ENCODE measurements at places on chromosomes 1 and 21.

- DNase-seq: no peak
Observed at GRCh38 chr1:210764536-210764935, 369.4 kb downstream of the KCNH1 start.

GRCh38 chr1:67514786-67515185, 84.6 kb upstream of the SERBP1 start:
- DNase-seq: no peak

DNA sequence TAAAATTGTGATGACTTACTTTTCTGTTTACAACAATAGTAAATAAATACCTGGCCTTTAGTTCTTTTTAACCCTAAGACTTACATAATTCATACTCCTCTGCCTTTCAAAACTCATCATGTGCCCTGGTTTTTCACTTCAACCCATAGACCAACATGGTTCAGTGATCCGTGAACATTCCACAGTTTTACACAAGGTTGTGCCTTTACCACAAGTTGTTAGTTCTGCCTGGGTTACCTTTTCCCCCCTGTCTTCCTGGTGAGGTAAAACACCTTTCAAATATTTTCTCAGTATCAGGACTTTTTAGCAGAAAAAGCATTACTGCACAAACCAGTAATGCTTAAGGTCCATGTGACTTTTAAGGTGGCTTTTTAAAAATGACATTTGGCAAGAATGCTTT, 1466.4 kb downstream of the PLA2G4A start:
- no peak for DNase-seq

- DNase-seq: no peak
Observed at GRCh38 chr1:155158991-155159390, 14.1 kb downstream of the KRTCAP2 start.

DNA sequence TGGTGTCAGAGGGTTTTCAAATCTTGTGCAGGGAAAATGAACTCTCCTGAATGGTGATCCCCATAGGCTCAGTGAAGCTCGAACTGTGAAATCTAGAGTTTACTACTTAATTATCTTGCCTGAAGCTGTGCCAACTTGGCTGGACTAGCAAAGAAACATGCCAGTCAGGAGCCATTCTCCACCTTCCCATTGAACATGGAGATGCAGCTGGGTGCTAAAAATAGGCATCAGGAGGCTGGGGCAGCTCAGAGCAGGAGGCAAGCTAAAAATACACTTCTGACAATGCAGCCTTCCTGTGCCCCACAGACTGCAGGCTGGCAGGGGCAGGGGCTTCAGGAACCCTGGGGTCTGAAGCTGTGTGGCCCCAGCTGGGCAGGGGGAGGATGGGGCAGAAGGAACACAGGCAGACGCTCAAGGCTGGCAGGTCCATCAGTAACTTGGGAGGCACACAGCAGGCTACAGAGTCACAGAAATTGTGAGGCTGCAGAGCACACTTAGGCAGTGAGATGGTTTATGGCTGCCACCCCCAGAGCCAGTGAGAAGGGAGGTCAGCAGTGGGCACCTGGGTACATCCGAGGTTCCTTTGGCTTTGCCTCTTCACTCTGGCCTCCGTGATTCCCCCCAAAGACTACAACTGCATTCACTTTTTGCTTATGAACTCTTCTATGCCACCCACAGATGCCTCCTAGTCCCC, 155.4 kb upstream of the KCND3 start:
- no peak for DNase-seq

DNA sequence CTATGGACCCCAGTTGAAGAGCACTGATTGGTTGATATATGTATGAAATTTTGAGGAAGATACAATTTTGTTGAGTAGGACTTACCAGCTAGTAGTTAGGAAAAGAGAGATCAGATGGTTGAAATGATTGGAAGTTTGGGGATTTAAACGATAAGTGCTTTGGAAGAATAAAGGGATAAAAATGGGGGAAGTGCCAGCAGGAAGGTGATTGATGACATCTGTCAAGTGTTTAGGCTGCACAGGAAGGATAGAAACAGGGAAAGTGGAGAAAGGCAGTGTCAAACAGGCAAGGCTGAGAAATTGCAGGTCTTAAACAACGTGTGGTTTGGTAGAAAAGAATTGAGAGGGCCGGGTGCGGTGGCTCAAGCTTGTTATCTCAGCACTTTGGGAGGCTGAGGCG, 22.3 kb downstream of the PDC start:
- DNase-seq: no peak

DNA sequence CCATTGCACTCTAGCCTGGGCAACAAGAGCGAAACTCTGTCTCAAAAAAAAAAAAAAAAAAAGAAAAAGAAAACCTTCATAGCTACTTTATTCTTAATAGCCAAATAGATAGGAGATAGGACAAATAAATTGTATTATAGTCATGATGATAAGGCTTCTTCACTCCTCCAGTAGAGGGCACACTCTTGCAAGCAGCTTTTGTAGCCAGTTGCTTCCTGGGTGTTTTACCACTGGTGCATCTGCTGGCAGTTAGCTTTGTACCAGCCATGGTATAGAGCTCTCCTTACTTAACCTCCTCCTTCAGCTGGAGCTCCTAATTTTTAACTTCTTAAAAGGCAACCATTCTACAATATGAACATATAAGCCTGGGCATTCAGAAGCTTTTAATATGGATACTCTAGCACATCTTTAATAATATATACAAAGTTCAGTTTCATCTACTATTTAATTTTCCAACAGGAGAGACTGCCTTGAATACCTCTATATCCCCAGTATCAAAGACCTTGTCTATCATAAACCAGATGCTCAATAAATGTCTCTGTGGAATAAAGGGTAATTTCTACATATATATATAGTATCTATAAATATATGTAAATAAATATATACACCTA, 35.8 kb downstream of the EVI5 start:
- no peak for DNase-seq
